ENCODE measurements at places on chromosomes 5 and 9. TPM values are rescaled to one million over a fixed set of nuclear protein-coding genes. Genes with fewer than 3 reads are reported as not detected.
A peak's percentile ranks its signal among the peaks of the same experiment; 100 is the strongest.

The GFI1B gene
- not detected for total RNA-seq

The ANKRD31 gene
- 0.94 TPM for total RNA-seq

The MYO10 gene
- 0.09 TPM for total RNA-seq

The INSYN2B gene
- not detected for total RNA-seq

The INSL4 gene
- total RNA-seq: not detected

GRCh38 chr5:902129-902916 lies 9.6 kb downstream of the TRIP13 start:
- no peak for DNase-seq

GRCh38 chr5:63831381-63831780 lies 130.9 kb downstream of the HTR1A start:
- no peak for DNase-seq

DNA sequence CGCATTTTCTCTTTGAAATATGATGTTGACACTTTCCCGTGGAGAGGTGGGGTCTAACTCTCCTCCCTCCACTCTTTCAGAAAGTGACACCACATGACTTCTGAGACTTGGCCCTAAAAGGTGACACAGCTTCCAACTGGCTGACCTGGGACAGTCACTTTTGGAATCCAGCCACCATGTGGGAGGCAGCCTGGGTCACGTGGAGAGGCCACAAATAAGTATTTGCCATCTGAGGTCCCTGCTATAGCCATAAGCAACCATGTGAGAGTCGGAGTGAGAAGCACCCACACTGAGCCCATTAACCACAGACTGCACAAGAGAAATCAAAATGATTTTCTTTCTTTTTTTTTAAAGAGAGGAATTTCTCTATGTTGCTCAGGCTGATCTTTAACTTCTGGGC lies 4.1 kb upstream of the PHYKPL start:
- DNase-seq: no peak

DNA sequence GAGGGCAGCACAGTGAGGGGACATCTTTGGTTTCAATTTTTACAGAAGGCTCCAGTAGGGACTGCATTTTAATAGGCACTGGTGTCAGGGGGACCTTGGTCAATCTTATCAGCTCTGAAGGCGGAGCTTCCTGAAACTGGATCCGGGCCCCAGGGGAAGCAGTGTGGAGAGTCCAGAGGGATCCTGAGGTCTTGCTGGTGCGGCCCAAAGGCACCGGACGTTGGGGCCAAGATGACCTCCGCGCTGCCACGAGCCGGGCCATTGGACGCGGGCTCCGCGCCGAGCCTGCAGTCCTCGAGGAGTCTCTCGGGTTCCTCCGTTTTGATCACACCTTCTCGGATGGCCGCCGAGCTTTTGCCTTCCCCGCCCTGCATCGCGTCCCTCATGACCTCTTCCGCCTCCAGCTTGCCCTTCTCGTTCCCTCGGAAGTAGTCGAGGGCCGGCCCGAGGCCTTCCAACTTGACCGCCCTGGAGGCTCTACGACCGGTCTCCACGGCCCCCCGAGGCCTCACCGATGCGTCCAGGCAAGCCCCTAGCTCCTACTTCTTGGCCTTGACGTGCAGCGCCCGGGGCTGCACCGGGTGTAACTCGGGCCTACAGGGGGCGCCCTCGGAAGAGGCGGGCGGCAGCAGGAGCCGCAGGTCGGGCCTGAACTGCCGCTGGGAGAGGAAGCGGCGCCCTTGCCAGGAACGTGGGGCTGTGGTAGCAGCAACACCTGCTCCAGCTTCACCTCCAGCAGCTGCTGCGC lies 18.8 kb downstream of the C5orf52 start:
- DNase-seq: peak; percentile 22

DNA sequence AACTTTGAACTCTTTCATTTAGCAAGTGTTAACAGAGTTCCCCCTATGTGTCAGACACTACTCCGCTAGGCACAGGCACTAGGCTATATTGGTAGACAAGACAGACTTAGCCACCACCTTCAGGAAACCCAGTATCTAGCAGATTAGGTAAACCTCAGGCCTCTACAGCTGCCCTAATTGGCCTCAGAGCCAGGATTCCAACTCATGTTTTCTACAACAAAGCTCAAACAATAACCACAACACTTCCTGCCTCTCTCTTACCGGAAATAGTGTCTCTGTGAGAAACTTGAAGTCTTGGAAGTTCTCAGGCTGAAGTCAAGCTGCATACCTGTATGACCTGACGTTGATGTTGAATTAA lies 116.6 kb upstream of the SLC44A1 start:
- DNase-seq: peak; percentile 58

GRCh38 chr9:38112456-38112855 lies 43.4 kb upstream of the SHB start:
- DNase-seq: no peak

DNA sequence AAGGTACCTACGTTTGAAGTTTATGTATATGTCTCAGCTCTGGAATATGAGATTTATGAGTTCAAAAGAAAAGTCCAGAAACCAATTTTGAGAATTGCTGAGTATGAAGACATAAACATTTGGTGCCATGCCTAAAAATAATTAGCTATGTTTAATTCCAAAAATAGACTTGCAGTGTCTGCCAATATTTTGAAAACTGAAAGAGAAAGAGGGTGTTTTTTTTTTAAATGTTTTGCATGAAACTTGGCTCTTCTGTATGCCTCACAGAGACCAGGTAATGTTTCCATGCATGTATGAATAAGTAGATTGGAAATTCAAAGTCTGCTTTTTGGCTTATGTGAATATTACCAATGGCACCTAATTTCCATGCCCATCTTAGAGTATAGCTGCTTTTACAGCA lies 634.4 kb upstream of the C9orf72 start:
- DNase-seq: no peak

- DNase-seq: no peak
Measured at GRCh38 chr5:88670461-88670860, 212.5 kb downstream of the MEF2C start.

GRCh38 chr5:146283344-146283761 lies 55.3 kb upstream of the POU4F3 start:
- no peak for DNase-seq

- DNase-seq: no peak
Measured at GRCh38 chr5:176754376-176754973, 55.9 kb upstream of the UNC5A start.

- no peak for DNase-seq
Measured at GRCh38 chr5:41509399-41510175, 814 bp downstream of the PLCXD3 start.

GRCh38 chr5:119411361-119412278 lies 40.7 kb upstream of the HSD17B4 start:
- DNase-seq: peak; percentile 66

DNA sequence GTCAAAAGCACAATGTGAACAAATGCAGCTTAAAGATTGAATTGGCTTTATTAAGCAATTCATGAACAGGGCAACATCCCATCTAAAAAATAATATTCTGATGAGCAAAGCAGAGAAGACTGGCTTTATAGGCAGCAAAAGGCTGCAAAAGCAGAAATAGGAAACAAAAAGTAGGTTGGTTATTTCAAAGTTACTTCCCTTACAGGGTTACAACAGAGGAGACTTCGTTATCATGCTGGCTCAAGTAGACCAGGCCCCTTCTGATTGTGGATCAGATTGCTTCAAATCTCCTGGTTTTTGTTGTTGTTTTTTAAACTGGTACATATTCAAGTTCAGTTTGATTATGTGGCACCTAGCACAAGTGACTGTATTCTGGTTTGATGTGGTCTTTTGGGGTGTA lies 73.1 kb downstream of the MAN2A1 start:
- no peak for DNase-seq

Data from activated CD8-positive, alpha-beta T cell treated with anti-CD3 and anti-CD28 coated beads for 36 hours (primary cell).